GDM1 (cell line): ENCODE measurements at places on chromosomes 4 and X.

DNA sequence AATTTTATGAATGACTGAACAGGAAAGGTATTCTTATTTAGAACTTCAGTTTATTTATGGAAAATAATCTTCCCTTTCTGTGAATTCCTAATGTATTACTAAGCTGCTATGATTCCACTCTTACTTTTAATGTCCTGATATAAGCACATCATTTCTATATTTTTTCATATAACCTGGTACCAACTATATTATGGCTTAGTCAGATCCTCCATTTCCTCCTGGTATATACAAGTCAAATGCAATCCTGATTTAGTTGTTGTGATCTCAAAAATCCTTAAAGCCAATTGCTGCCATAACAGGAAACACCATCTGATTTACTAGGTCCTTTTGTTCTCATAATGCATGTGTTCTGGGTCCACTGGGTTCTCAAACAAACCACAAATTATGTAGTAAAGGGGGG lies 26.8 kb downstream of the TRMT2B start:
- DNase-seq: no peak

DNA sequence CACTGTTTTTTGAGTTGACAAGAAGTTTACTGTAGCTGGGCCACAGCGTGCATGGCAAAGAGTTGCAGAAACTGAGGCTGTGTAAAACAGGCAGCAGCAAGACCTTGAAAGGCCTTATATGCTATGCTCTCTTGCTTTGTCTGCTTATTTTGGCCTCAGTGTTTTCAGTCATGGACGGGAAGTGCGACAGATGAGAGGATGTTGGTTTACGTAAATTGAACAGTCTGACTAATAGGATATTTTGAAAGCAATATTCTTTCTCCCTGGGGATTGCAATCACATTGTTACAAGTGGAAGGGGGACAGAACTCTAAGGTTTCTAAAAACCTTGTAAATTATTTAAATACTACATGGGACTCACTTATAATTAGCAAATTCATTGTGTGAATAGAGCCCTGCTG lies 32.2 kb upstream of the MAGEA10 start:
- no peak for DNase-seq

DNA sequence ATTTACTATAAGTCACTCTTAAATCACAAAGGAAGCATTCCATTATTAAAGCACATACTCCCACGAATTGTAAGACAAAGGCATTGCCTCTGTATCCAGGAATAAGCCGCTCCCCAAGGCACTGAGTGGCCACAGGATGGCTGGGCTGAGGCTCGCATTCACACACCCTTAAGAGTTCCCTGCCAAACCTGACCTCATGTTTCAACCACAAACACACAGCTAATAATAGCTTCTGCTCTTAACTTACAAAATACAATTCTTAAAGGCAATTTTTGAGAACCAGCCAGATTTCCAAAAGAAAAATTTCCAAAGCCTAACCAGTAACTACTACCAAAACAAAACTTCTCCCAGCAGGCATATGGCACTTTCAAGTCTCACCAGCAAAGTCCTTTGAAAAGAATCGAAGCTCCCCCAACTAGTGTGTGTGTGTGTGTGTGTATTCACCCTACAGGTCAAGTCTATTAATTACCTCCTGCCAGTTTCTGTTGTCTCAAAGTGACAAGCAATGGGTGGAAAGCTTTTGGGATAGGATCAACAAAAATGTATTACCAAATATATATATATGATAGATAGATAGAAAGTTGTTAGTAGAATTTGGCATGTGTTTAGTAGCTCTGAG lies 36.0 kb downstream of the ARHGAP6 start:
- no peak for DNase-seq

DNA sequence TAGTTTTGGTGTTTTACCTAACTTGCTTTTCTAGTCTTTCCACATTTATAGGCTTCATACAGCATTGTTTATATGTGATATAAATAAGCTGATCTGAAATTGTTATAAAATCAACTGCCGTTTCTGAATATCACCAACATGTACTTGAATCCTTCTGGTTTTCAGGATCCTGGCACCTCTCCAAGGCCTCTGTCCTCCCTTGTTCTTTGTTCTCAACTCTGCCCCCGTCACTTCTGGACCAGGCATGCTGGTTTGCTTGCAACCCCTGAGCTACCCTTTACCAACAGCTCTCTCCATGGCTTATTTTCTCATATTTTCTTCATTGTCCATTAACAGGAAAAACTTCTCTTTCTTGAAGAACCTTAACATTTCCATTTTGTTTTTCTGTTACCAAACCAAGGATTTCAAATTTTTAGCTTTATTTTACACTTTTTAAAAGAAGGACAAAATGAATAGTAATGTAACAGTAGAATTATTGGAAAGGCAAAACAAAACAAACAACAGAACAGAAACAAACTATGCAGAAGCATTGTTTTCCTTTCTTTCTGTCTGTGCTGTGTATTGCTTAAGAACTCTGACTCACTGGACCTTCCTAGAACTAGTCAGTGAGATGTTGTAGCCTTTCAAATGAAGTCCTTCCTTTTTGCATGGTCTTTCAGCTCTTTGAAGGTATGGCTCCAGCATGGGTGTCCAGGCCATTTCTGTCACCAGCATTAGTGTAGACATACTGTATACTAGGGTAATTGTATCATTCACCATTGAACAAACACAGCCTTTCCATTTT lies 44.8 kb downstream of the BANK1 start:
- DNase-seq: no peak

DNA sequence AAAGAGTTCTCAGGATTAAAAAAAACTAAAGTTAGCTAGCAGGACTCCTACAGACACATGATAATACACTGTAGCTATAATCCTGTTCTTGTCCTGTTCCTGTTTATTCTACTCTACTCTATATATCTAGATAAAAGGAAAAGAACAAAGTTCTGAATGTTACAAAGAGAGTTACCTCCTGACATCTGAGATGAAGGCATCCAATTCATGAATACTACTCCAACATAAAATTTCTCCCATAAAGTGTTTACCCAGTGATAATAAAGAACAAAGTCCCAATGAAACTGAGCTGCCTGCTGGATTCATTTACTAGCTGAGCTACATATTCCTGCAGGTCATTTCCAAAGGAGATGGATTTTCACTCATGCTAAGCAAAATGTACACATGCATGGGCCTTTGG lies 27.1 kb downstream of the SEPSECS start:
- DNase-seq: no peak

GRCh38 chrX:70044541-70045245 lies 5.0 kb downstream of the AWAT2 start:
- DNase-seq: no peak

DNA sequence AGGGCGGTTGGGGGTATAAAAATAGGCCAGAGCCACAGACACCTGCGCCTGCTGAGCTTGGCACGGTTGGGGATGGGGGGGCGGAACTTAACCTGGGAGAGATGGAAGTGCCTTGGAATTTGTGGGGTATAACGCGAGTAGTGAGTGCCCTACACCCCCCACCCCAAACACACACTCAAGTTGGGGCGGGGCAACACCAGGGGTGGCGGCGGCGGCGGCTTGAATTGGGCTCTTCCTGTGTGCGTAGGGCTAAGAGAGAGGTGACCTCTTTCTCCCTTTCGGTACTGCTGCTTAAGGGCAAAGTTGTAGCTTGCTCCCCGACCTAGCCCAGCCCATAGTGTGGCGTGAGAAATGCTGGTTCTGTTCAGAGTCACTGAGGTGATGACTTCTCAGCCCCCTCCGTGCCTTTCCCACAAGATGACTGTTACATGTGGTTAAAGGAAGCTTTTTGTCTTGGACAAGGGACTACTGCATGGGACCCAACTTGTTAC lies 839 bp downstream of the STK26 start:
- peak; percentile 19 for DNase-seq

DNA sequence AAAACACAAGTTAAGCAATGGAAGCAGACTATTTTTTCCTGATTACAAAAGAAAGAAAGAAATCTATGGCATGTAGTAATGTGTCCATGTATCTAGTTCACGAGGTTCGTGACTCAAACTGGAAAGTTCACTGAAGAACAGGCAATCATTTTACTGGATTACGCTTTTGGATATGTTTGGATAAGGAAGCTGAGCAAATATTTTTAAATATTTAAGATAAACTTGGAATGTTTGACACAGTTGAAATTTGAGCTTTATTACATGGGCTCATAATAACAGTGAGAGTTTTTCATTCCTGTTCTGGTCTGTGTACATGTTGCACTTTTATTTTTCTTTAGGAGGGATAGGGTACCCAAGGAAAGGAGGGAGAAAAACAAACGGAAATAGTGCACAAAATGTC lies 244.2 kb upstream of the GK2 start:
- no peak for DNase-seq

DNA sequence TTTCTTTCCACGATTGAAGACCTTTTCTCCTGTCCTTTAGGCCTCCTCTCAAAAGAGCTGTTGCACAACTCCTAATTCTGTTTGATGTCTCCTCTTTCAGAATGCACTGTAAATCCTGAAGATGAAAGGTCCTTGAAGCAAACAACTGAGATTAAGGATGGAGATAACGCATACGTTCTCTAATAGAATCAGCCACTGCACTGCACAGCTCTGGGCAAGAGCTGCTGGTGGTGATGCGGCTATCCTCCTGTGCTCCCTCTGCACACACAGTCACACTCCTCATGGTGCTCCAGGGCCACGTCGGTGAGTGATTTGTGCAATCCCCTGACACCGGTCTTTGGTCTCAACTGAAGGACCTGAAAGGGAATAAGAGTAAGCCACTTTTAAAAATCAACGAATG lies 208.7 kb downstream of the PDGFC start:
- DNase-seq: no peak

DNA sequence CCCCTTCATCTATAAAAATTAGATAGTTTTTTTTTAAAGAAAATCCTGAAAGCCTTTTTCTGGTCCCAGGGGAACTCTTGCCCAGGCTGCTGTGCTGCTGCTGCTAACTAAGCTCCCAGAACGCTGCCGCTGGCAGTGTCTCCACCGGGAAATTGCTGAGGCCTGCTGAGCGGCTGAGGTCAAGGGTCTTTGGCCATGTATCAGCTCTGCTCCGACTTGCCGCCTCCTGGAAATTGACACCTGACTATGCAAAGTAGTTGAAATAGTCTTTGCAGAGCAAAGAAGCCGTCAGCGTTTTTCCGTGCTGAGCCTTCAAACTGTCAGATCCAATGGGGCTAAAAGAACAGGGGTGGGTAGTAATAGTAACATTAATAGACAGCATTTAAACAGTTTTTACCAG lies 839 bp downstream of the QDPR start:
- DNase-seq: no peak

DNA sequence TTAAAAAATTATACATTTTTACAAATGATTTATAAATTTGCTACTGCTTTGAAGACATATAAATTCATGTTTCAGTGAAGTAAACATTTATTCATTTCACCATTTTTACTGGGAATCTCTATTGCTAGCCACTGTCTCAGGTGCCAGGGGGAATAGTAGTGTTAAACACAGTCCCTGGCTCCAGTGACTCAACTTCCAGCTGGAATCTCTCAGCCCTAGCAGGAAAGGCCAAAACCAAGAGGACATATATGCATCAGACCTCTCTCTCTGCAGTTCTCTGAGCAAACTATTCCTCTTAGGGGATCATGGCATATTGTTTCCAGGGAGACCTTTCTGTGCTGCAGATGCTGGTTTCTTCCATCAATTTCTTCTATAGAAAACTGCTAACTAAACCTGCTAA lies 1009.0 kb upstream of the LCORL start:
- DNase-seq: no peak

GRCh38 chr4:40446839-40447238 lies 111.7 kb downstream of the CHRNA9 start:
- no peak for DNase-seq

DNA sequence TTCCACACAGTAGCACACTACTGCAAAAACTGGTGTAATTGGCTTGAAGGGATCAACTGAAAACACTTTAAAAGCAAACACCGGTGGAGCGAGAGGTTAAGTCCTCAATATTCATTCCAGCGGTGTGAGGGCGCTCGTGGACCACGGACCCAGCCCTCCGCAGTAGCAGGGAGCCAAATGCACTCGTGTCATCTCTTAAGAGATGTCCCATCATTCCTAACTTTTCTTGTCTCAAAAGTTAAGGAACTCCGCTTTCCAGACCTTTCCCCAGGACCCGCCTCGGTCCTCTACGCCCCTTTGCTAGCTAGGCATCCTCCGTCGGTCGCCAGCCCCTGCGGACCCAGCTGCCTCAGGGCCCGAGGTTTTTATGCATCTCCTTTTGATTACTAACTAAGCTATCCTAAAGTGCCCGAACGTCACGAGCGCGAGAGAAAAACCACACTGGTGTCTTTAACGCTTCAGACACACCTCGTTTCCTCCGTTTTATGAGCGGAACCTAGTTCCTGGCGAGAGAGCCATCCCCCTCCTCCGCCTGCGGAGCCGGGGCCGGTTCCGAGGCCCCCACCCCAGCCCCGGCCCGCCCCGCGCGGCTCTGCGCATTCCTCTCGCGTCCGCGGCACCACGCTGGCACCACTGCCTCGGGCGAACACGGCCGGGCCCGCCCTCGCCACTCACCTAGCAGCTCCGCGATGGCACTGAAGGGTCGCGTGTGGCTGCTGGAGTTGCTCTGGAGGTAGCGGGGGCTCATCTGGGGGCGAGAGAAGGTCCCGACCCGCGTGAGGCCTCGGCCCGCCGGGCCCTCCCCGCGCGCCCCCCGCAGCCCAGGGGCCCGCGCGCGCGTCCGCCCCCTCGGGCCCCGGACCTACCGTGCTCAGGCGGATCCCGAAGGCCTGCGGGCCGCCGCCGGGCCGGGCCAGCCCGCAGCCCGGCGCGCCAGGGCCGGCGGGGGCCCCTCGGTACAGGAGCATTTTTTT lies 723 bp downstream of the MORC4 start:
- peak; percentile 25 for DNase-seq

DNA sequence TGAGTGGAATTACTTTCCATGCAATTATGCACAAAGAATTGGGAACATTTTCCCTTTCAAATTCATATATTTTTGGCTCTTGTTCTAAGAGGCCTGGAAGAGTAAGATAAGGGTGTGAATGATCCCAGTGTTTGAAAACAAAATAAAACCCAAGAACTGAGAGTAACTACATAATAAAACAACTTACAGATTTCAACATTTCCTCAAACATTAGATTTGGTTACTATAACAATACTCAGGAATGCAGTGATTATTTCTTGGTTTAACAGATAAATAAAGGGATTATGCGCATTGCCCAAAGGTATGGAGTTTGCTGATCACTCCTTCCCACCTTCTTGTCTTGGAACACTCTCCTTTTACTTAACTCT lies 292.5 kb downstream of the CAMK2D start:
- DNase-seq: no peak

DNA sequence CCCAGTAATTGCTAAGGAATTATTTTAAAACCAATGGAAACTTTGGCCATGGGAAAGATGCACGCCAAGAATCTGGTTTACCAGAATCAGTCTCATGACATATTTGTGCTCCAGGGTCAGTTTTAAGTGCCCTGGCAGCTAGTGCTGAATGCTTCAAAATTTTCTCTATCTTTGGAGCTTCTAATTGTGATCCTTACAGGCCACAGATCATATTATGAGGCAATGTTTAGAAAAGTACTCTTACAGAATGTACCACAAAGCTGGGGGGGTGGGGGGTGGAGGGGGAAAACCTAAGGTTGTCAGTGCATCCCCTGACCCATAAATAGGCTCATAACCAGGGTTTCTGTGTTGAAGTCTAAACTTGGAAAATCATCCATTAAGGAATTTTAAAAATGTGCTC lies 514.5 kb downstream of the INPP4B start:
- DNase-seq: no peak

- no peak for DNase-seq
These were observed 204.8 kb upstream of the VCX start for GRCh38 chrX:7638078-7638710.

GRCh38 chr4:167918077-167918476 lies 174.3 kb upstream of the ANXA10 start:
- DNase-seq: no peak

GRCh38 chr4:122542411-122543236 lies 78.2 kb downstream of the IL21 start:
- DNase-seq: no peak

- DNase-seq: no peak
These were observed 217.6 kb downstream of the PRR32 start for GRCh38 chrX:127037159-127037558.
